ENCODE measurements at places on chromosomes 3 and 15.

- DNase-seq: no peak
These were observed 87.9 kb downstream of the RGMA start for GRCh38 chr15:93001156-93001555.

- DNase-seq: no peak
These were observed 48.7 kb downstream of the STAG1 start for GRCh38 chr3:136703429-136703828.

DNA sequence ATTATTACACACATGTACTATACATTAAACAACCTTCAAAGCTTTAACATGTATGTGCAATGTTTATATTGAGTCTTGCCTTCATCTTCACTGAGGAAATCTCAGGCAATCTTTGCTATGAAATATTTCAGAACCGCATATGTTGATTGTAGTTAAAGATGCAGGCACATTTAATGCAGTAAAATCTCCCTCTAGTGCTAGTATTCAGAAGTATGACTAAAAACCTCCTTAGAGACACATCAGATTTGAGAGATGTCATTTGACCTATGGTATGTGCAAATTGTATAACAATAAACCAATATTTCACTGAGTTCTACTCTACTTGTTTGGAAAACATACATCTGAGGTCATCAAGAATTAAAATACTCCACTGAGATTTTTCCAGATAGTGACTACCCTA lies 123.8 kb upstream of the C15orf61 start:
- no peak for DNase-seq

- DNase-seq: no peak
These were observed 7.4 kb upstream of the DLG1 start for GRCh38 chr3:197305854-197306253.

GRCh38 chr15:96851613-96852012 lies 521.1 kb downstream of the NR2F2 start:
- no peak for DNase-seq

- no peak for DNase-seq
These were observed 262.1 kb downstream of the CNTN4 start for GRCh38 chr3:2360815-2361214.

DNA sequence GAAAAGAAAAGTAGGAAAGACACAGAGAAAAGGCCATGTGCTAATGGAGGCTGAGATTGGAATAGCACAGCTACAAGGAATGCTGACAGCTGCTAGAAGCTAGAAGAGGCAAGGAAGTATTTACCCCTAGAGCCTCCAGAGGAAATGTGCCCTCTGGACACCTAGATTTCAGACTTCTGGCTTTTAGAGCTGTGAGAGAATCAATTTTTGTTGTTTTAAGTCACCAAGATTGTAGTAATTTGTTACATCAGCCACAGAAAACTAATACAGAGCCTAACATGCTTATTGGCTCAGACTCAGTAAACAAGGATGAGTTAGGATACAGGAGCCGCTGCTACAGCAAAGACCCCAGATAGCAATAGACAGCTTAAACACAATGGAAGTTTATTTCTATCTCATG lies 33.1 kb upstream of the GLCE start:
- no peak for DNase-seq

GRCh38 chr3:65633018-65633638 lies 405.6 kb downstream of the MAGI1 start:
- DNase-seq: no peak

- no peak for DNase-seq
These were observed 33.3 kb upstream of the TUBGCP5 start for GRCh38 chr15:23072633-23073032.

- no peak for DNase-seq
These were observed 254.3 kb upstream of the ARHGEF26 start for GRCh38 chr3:153866901-153867300.

DNA sequence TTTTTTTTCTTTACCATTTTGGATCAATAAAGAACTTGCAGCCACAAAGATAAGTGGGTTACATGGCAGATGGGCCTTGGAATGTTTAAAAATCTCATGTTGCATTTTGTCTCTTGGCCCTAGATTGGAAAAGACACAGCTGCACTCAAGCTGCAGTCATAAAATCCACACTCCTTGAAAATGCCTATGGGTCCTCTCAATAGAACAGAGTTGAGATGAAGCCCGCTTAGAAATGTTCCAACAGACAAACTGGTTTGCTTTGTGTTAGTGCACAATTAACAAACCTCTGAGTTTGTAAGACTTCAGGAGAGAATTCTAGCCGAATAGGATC lies 401.2 kb upstream of the CDIN1 start:
- DNase-seq: no peak

- DNase-seq: peak; percentile 18
These were observed 304.6 kb downstream of the NAALADL2 start for GRCh38 chr3:175163686-175164085.

GRCh38 chr3:55441499-55441898 lies 45.6 kb downstream of the WNT5A start:
- no peak for DNase-seq

- no peak for DNase-seq
These were observed 242.1 kb downstream of the ITPR1 start for GRCh38 chr3:4735243-4735642.

- DNase-seq: no peak
These were observed 902.5 kb downstream of the ZPLD1 start for GRCh38 chr3:103337179-103337845.

DNA sequence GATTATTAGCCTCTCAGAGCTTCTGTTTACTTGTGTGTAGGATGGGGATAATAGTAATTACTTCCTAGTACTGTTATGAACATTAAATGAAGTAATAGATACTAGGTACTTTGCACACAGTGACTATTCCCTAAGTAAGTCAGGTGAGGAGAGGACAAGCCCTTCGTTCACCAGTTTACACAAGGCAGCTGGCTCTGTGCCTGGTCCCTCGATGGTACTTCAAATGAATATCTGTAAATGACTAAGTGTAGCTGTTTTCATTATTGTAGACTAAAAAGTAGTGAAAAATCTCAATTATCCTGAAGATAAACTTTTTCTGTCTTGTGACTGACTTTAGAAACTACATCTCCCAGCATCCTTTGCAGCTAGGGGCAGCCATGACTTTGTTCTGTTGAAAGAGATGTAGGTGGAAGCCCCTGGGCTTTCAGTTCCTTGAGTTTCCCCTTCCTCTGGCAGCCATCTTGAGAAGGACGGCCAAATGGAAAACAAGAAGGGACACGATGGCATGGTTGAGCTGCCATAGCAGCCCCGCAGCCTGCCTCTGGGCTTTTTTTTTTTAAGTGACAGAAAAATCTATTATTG lies 11.7 kb upstream of the WNT7A start:
- no peak for DNase-seq

GRCh38 chr3:159852266-159852665 lies 136.4 kb upstream of the IL12A start:
- DNase-seq: no peak

- no peak for DNase-seq
These were observed 11.9 kb downstream of the GPR176 start for GRCh38 chr15:39908186-39908585.

DNA sequence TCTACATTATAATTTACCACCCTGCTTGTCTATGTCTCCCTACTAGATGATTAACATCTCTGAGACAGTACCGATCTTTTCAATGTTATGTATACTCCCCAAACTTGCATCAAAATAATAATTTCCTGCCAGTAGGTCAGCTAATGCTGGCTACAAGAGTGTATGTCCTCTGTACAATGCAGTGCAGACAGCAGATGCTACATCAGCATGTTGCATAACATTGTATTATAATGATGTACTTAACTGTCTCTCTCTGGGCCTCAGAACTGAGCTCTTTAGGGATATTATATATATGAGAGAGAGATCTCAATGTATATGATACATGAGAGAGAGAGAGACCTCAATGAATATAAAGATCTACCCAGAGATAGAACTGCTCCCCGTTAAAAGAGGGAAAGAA lies 456.6 kb downstream of the SHQ1 start:
- no peak for DNase-seq

DNA sequence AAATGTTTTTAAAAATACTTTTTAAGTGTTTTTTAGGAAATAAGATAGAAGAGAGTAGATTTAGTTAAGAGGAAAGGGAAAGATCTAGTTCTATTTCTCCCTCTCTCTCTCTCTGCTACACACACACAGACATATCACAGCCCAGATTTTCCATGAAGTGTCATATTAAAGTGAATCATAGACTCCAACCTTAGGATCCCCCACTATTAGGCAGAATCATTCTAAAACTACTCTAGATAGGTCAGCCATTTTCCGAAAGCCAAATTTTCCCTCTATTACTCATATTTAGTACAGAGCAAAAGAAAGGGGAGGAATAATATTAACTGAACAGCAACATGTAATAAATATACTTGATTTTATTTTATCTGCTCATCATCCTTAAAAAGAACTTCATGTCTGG lies 45.1 kb upstream of the RSL24D1 start:
- no peak for DNase-seq

GRCh38 chr3:122365073-122365472 lies 18.0 kb downstream of the MIX23 start:
- no peak for DNase-seq

GRCh38 chr3:16848007-16848406 lies 36.7 kb upstream of the PLCL2 start:
- no peak for DNase-seq

DNA sequence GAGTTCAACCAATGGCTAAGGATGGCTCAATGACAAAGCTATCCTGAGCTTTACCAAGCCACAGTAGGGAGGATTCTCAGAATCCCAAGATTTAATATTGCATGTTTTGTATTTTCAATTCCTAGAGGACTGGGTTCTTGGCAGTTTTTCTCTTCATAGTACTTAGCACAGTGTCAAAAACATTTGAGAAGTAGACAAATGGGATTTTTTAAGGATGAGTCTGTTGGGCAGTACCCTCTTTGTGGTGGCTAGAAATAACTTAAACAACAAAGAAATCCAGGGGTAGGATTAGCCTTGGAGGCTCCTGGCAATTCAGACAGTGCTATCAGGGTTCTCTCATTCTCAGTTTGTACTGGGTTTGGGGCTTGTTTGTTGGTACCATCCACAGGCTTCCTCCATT lies 212.8 kb upstream of the RORA start:
- no peak for DNase-seq

DNA sequence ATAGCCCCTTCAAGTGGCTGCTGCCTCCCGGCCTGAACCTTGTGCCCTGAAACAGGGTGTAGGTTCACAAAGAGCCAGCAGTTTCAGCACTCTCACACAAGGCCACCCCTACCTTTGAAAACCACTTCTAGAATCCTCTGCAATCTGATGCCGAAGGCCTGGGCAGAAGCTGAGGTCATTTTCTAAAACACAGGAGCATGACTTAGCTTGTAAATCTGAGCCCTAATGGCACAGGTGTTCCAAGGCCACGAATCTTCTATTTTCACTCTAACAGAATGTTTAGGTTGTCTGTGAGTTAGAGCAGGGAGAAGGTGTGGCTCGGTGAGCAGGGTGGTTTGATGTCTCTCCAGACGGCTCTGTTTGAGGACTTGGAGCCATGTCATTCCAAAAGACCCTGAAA lies 62.3 kb downstream of the SYNM start:
- DNase-seq: no peak

- DNase-seq: no peak
These were observed 44.6 kb upstream of the LMCD1 start for GRCh38 chr3:8457039-8457438.

GRCh38 chr15:73928971-73929627 lies 2.8 kb downstream of the LOXL1 start:
- no peak for DNase-seq

- no peak for DNase-seq
These were observed 176.9 kb upstream of the SOX2 start for GRCh38 chr3:181534781-181535221.

DNA sequence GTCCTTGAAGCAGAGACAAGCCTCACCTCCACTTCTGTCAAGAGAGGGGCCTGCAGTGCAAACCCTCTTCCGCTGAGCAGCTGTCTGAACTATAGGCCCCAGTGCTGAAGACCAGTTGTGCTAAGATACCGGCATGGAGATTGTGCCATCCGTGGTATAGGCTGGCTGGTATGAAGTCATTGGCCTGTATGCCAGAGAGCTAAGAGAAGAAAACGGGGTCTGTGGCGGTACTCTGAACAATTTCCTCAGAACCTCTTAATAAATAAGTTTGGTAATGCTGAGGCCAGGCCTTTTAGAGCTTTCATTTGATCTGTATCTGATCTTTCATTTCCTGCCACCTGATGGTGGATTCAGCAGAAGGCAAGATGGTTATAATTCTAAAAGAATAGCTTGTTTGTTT lies 123.0 kb downstream of the LRIG1 start:
- no peak for DNase-seq

- DNase-seq: no peak
These were observed 93.0 kb upstream of the BOC start for GRCh38 chr3:113118336-113118735.

- no peak for DNase-seq
These were observed 7.7 kb downstream of the PLD1 start for GRCh38 chr3:171802590-171802956.

GRCh38 chr3:114445233-114445632 lies 151.4 kb downstream of the TIGIT start:
- DNase-seq: no peak

GRCh38 chr15:101162701-101163483 lies 89.0 kb downstream of the CHSY1 start:
- no peak for DNase-seq

GRCh38 chr15:55552926-55553325 lies 35.2 kb downstream of the PYGO1 start:
- DNase-seq: no peak

GRCh38 chr3:20123131-20123652 lies 62.8 kb downstream of the SGO1 start:
- no peak for DNase-seq

- DNase-seq: no peak
These were observed 29.4 kb downstream of the ITGA11 start for GRCh38 chr15:68402432-68403160.

DNA sequence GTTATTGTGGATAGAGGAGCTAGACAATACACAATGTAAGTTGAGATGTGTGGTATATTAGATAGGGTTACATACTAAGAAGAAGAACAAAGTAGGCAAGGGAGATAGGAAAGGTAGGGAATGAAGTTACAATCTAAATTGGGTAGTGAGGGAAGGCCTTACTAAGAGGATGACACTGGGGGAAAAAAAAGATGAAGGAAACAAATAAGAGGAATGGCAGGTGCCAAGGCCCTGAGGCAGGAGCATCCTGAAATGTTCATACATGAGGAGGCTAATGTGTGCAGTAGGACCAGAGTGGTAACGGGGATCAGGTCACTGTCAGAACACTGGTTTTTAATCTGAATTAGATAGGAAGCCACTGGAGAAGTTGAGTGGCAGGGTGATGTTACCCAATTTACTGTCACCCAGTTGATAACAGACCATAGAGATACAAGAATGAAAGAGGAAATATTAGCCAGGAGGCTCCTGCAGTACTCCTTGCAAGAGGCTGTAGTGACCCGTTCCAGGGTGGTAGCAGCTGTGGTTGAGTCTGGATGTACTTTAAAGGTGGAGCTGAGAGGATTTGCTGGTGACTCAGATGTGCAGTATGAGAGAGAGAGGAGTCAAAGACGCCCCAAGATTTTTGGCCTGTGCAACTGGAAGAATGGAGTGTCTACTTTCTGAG lies 14.4 kb downstream of the RTP1 start:
- DNase-seq: no peak

GRCh38 chr3:168671091-168671490 lies 575.4 kb upstream of the GOLIM4 start:
- DNase-seq: peak; percentile 69
